ENCODE measurements at places on chromosomes 4 and X. TPM values are rescaled to one million over a fixed set of nuclear protein-coding genes. Genes with fewer than 3 reads are reported as not detected.

Gene MAGEB10
- total RNA-seq = not detected

Gene TSPAN6
- 41.9 TPM for total RNA-seq

Gene USP27X
- 4.3 TPM for total RNA-seq

Gene INTS12
- 15.9 TPM for total RNA-seq

Gene C1QTNF7
- not detected for total RNA-seq

Gene GPR119
- not detected for total RNA-seq

Gene PASD1
- total RNA-seq = not detected

Gene S100G
- not detected for total RNA-seq

Gene GEMIN8
- 10.4 TPM for total RNA-seq

Gene AKAP14
- total RNA-seq = not detected

Gene PDE6B
- not detected for total RNA-seq

Gene ART3
- total RNA-seq = not detected

Gene EDA2R
- total RNA-seq = 12.4 TPM

Gene RPL34
- total RNA-seq = 902 TPM

Gene RWDD4
- 19.0 TPM for total RNA-seq

Gene NHS
- total RNA-seq = 2.1 TPM

Gene PFKFB1
- 0.08 TPM for total RNA-seq

Gene OPRPN
- total RNA-seq = not detected

Gene FHL1
- 25.5 TPM for total RNA-seq

Gene NWD2
- not detected for total RNA-seq

Gene ARHGAP6
- total RNA-seq = 0.05 TPM

Gene NUDT10
- 0.82 TPM for total RNA-seq

Gene FAM9B
- total RNA-seq = not detected

Gene CXCL3
- total RNA-seq = 4.8 TPM

Gene TMSB15B
- 6.0 TPM for total RNA-seq

All from A549 treated with Mapracorat at 1 μM for 4 hours (cell line).